ENCODE measurements at places on chromosomes 4 and X.

GRCh38 chrX:13863324-13863723 is 46.4 kb upstream of the GPM6B start:
- DNase-seq = no peak

DNA sequence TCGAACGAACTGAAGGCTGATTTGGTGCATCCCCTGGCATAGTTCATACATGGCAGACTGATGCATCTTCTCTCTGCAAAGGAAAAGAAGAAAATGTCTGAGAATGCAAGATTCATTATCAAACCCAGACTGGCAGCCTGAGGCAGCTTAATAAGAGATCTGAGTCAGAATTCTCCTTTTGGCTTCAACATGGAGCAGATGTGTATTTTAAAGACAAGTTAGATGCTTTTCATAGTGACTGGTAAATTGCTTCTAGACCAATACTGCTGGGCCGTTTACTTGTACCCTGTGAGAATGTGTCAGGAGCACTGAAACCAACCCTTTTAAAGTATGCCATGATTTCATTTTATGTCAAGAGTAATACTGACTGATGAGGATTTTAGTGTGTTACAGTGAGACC is 322.0 kb downstream of the NR3C2 start:
- no peak for DNase-seq

DNA sequence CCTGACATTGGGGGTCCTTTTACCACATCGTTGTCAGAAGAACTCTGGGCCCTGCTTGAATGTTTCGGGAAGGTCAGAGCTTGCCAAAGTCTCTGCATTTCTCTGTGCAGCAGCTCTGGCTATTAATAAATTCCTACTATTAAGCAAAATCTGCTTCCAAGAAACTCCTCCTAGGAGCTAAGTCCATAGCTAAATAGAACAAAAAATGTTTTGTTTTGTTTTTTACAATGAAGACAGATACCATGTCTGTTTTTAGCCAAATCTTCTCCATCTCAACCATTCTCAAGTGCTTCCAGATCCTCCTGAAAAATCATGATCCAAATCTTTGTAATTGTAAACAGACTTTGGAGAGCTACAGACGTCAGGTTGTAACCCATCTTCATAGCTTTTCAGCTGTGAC is 161.6 kb downstream of the SPATA18 start:
- no peak for DNase-seq

DNA sequence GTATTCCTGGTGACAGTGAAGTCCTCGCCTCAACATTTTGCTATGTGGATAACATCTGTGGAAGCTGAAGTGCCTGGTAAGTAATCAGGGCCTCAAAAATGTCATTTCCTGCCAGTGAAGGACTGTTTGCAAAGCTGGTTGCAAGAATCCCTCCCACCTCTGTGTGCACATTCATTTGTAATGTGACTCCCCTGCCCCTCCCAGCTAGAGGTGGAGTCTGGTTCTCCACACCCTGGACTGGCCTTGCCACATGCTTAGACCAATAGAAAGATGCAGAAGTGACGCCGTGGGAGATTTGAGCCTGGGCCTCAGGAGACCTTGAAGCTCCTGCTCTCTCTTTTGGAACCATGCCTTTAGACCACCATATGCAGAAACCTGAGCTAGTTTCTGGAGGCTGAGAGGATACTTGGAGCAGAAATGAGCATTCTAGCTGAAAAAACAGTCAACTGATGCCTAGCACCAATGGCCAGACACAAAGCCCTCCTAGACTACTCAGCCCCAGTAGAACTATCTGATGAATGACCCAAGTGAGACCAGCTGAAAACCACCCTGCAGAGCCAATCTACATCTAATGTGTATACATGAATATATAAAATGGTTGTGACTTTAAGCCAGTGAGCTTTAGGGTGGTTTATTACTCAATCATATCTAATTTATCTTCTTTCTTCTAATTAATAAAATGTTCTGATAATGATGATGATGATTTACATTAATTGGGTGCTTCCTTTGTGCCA is 47.8 kb upstream of the CRMP1 start:
- DNase-seq = no peak

DNA sequence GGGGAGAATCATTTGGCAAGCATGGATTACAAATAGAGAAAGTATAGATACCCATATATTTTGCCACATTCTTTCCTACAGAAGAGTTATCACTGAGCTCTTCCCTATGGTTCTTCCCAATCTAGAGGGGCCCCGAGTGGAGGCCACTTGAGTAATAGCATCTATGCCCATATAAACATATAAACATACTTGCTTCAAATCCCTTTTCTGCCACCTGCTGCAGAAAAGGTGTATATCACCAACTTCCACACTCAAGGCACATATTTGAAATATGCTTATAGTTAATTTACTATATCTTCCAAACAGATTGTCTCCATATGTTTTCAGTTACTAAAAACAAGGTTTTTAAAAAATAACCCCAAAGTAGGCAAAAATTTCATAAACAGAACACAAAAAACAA is 642.8 kb upstream of the DIPK2B start:
- no peak for DNase-seq

GRCh38 chrX:39688576-39689375 is 409.0 kb downstream of the BCOR start:
- no peak for DNase-seq

GRCh38 chr4:168604496-168605373 is 107.9 kb downstream of the PALLD start:
- DNase-seq = no peak

DNA sequence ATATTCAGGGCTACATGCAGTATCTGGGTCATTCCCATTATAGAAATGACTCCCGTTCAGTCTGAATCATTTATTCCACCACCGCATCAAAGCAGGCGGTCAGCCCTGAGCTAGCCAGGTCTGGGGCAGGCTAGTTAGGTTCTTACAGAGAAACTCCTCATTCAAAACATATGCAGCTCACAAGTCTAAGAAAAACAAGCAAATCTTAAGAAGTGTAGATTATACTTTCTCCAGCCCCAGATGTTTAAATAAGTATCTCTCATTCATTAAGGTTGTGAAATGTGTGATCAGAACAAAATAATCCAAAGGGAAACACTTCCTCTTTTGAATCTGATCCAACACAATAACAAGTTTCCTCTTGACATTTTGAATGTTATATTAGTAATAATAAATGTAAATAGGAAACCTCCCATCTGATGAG is 441.9 kb downstream of the INPP4B start:
- DNase-seq = no peak

- peak; percentile 69 for DNase-seq
These were observed 14.1 kb upstream of the MGST2 start for GRCh38 chr4:139651282-139652194.

DNA sequence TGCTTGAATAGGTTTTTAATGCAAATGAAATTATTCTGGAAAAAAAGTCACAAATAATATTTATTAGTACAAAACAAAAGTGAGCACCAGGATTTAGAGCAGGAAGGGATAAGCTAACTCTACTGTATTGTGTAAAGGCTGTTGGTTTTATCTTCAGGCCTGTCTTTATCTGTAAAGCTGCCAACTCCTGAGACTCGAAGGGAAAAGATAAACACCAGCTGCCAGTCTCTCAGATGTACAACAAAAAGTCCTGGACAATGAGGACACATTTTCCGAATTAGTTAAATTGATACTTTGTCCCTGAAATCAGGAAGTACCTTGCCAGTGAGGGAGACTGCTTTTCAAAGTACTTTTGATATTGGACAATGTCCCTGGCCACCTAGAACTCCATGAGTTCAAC is 8.8 kb downstream of the DDX60 start:
- DNase-seq = no peak
